ENCODE measurements at places on chromosomes 12 and 14. TPM values are rescaled to one million over a fixed set of nuclear protein-coding genes. Genes with fewer than 3 reads are reported as not detected.

- no peak for DNase-seq
Measured at GRCh38 chr14:75409316-75410205, 18.3 kb upstream of the JDP2 start.

DNA sequence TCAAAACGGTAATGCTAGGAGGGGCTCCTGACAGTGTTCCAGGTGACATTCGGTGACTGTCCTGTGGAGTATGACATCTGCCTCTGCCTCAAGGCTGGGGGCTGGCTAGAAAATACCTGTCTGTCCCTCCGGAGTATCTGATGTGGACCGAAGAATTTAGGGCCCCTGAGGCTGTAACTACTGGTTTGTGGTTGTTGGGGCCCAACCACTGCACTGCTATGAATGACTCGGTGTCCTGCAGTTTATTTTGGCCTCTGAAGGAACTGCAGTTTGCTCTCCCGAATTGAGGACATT lies 198.9 kb upstream of the CAND1 start:
- peak; percentile 0 for DNase-seq

GRCh38 chr12:109461846-109462756 lies 15.0 kb downstream of the KCTD10 start:
- DNase-seq: no peak

- no peak for DNase-seq
Measured at GRCh38 chr12:93944911-93945310, 203.5 kb upstream of the PLXNC1 start.

DNA sequence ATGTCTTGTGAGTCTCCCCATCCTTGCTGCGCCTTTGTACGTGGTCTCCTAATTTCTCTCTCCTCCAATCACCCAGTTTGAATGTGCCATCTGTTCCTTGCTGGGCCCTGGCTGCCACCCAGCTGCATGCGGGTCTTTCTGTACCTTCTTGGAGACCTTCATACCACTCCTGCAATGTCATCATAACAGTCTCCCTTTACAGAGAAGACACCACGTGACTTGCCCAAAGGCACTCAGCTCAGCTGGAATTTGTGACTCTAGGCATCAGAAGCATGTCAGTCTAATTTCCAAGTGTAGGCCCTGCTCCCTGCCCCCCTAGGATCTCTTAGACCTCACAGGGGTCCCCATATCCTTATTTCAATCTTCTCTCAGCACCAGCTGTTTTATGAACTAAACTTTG lies 284.2 kb downstream of the TTC8 start:
- no peak for DNase-seq

NUBPL gene
- 7.7 TPM for total RNA-seq

KRT4 gene
- total RNA-seq: 0.10 TPM

Data from activated T-cell treated with anti-CD3 and anti-CD28 coated beads, Interleukin-2, amount 50 U/mL, for 72 hours (primary cell).